ENCODE measurements at places on chromosomes 4 and X.

DNA sequence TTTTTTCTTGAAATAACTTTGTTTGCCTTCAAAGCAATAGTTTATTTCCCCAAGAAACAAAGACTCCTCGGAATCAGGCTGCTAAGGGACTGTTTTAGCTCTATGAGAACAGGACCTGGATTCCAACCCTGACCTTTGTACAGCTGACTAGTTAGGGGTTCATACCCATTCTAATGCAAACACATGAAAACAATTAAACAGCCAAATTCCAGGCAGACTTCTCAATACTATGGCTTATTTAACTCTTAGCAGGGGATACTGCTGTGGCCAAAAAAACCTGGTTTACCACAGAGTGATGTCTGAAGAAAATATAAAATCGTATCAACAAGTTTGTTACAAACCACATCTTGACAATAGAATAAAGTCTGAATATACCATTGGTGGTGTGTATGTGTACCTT, 129.6 kb upstream of the INTU start:
- no peak for DNase-seq

- DNase-seq: no peak
These were observed 175.9 kb downstream of the DCLK2 start for GRCh38 chr4:150253965-150254630.

DNA sequence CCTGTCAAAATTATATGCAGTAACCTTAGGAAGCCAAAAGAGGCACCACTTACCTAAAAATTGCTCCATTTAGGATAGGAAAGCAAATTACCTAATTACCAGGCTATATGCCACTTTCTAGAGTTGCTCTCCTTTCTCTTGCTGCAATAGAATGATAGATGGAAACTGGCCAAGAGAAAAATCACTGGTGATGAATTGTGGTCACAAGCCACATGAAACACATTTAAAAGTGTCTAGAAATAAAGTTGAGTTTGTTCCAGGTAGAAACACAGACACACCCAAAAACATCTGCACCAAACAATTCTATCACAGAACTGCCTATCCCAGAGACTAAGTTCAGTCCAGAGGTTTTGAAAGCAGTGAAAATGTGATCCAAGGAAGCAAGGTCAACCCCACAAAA, 337.7 kb downstream of the PCDH19 start:
- DNase-seq: no peak

DNA sequence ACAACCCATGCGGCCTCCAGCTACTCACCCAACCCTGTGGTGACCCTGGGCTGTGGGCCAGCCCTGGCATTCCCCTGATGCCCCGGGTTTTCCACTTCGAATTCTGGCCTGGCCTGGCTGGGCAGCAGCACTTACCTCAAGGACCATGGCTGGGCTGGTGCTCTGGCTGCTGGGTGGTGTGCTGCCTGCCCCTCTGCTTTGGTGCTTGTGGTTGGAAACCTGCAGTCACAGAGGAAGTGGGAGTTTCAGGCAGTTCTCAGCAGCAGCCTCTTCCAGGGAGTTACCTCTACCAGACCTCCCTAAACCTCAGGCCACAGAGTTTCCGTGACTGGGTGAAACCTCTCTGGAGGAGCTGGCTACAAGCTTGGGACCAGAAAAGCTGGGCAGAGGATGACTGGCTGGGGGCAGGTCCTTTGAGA, at the start of gene CXCR3:
Gene CXCR3, minus strand, starts transcription at position 209 of the 419 bp plus-strand sequence. Its CDS starts 62 bp downstream, at position 147.
- DNase-seq: peak; percentile 21

- no peak for DNase-seq
These were observed 28.6 kb upstream of the MXD4 start for GRCh38 chr4:2290488-2290887.

DNA sequence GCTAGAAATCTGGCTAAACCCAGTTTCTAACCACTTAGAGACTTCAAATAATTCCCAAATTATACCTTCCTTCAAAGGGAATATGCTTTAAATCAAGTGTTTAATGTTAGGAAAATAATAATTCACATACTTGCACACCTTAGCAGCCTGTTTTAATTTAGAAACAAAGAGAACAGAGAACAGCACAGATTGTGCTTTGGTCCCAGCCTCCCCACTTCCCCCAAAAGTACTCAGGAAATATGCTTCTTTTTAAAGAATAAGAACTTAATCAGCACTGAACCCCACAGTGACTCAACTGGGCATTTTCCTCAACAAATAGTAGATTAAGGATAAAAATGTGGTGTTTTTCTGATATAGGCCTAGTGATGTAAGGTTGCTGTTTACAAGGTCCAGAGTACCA, 295.8 kb downstream of the GBA3 start:
- no peak for DNase-seq

- no peak for DNase-seq
These were observed 935.6 kb downstream of the PDHA2 start for GRCh38 chr4:96775501-96775900.

- DNase-seq: no peak
These were observed 113.4 kb upstream of the FAM241A start for GRCh38 chr4:112031712-112032328.

DNA sequence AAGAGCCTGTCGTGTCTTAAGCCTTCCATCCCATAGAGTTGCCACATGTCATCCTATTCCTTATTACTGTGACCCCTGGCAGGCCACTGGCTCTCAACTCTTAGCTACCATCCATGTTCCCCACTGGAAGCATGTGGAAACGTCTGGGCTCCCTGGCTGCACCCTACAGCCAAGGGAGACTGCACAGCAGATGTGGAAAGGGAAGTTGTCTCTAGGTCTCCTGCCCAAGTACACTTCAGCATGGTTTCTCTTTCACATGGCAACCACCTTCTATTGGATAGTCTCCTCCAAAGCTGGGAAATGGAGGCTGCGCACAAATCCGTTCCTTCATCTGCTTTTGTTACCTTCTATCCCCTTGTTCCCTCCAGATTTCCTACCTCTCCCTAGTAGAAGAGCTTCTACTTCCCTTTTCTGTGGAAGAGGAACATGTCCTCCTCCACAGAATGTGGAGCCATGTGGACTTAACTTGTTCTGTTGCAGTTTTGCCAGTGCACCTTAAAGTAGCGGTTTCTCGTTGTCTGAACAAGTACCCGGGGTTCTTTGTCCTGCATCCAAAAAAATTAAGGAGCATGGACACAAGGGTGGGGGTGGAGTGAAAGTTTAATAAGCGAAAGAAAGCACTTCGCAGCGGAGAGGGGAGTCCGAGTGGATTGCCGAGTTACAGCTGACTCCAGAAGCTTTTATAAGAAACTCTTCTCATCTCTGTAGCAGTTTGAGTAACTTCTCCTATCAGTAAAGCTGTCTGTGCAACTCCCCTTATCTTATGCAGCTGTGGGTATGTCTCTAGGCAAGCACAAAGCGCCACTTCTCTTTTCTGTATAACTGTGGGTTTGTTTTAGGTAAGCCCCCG, 52.5 kb downstream of the HMGB2 start:
- no peak for DNase-seq

- no peak for DNase-seq
These were observed 187.1 kb downstream of the BCOR start for GRCh38 chrX:39910651-39911050.

- no peak for DNase-seq
These were observed 9.5 kb downstream of the HPGDS start for GRCh38 chr4:94332983-94333590.

DNA sequence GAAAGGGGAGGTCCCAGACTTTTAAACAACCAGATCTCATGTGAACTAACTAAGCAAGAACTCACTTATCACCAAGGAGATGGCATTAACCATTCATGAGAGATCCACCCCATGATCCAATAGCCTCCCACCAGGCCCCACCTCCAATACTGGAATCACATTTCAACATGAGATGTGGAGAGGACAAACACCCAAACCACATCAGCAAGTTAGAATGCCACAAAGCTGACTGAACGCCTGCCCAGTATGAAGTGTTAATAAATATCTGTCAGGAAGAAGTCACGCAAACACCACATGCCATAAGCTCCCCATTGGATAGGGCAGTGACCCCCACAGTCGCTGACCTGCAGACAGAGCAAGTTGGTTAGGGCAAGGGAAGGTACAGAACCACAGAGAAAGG, 14.3 kb downstream of the SLC10A6 start:
- no peak for DNase-seq

- DNase-seq: no peak
These were observed 23.8 kb downstream of the NUDT6 start for GRCh38 chr4:122898370-122899150.

DNA sequence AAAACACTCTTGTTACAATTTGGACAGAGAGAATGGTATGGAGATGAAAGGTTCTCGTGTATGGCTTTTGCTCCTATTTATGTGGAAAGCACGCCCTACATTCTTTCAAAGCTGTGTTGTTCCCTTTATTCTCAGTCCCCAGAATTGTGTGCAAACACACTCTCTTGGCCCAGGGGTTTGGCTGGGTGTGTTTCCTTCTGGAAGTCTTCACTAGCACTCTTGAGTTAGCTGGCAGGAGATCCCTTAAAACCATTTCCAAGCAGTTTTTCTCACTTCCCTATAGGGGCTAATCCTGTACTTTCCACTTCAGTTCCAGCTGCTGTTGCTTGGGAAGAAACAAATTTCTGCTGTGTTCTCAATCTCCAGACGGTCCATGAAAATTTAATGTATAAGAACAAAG, 35.1 kb downstream of the FHL1 start:
- DNase-seq: no peak

All from stimulated activated CD4-positive, alpha-beta T cell treated with anti-CD3 and anti-CD28 coated beads, Interleukin-15, amount 100 ng/mL, for 1 hour (primary cell).